ENCODE measurements at places on chromosomes 1 and 21.

- no peaks in the 10 kb centered on the region for H3K4me1 ChIP-seq
- no peak for DNase-seq
- H3K4me3 ChIP-seq: no peak overlapping the region
- H3K36me3 ChIP-seq: no peaks in the 10 kb centered on the region
Observed at GRCh38 chr1:85615586-85616363, 35.2 kb downstream of the CCN1 start.

DNA sequence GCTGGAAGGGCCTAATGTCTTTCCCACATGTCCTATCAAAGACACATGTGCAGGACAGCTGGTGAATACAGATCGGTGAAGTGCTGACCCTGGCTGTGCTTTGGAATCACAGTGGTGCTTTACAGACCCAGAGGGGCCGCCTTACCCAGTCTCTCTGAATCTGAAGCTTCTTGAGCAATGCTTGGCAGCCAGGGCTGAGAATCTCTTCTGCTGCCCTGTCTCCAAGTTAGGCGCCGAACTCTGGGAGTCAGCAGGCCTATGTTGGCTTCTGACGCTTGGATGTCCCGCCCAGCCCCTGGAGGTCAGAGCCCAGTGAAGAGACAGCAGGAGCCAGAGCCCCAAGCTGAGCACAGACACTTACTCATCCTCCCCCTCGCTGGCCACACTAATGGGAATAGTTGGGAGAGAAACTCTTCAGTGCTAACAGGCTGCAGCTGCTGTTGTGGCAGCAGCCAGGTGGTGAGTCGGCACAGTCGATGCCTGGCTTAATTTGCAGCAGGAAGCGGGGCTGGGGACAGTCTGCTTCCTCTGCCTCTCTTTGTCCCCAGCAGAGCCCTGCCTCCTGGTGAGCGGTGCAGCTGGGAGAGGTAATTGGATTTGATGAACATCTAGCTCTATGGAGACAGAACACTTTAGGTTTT, 68.1 kb downstream of the URB2 start:
- peaks cover 17% of the 10 kb centered on the region for H3K4me1 ChIP-seq
- H3K4me3 ChIP-seq: no peak overlapping the region
- DNase-seq: no peak
- no peak overlapping the region for H3K27ac ChIP-seq

DNA sequence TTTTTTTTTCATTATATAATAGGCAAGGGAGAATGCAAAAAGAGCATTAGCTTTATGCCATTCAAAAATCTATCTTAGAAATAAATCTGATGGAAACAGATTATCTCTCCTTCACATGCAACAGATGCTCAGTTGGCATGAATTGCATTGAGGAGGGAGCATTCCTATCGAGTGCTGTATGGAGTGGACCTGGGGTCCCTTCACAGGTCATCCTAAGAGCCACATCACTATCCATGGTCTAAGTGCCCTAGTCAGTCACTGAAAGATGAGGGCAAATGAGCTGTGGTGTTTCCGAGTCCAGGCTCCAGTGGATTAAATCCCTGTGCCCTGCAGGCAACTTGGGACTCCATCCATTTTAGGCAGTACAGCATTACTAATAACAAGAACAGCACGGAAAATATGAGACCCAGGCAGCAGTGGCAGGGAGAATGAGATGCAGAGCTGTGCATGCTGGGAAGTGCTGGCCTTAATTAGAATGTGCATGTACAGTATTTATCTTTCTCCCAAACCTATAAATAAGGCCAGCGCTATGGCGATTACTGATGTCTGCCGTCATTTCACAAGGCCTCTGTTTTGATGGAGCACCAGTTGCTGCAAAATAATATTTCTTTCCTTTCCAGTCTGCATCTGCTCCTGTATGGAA, 512.3 kb upstream of the PLXNA2 start:
- H3K4me1 ChIP-seq: no peaks in the 10 kb centered on the region
- no peak overlapping the region for H3K4me3 ChIP-seq
- H3K27ac ChIP-seq: no peak overlapping the region
- H3K27me3 ChIP-seq: no peaks in the 10 kb centered on the region
- DNase-seq: no peak

DNA sequence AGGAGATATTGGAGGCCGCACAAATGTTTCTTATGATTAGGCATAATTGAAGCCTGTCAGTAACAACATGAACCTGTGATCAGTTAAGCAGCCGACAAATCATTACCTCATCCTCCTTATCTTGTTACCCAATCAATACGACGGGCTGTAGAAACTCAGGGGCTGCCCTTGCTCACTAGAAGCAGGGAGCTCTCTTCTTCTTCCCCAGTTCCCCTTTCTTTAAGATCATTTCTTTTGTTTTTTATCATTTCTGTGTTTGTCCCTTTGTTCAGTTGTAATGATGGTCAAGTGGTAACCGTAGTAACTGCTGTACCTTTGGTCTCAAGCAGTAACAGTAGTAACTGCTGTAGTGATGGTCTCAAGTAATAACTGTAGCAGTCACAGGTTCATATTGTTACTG, 13.8 kb upstream of the FCGR2A start:
- H3K4me1 ChIP-seq: peaks cover 21% of the 10 kb centered on the region
- H3K36me3 ChIP-seq: peaks cover 7% of the 10 kb centered on the region
- no peak for DNase-seq
- no peak overlapping the region for H3K4me3 ChIP-seq
- H3K27ac ChIP-seq: no peak overlapping the region
- peaks cover 74% of the 10 kb centered on the region for H3K27me3 ChIP-seq

DNA sequence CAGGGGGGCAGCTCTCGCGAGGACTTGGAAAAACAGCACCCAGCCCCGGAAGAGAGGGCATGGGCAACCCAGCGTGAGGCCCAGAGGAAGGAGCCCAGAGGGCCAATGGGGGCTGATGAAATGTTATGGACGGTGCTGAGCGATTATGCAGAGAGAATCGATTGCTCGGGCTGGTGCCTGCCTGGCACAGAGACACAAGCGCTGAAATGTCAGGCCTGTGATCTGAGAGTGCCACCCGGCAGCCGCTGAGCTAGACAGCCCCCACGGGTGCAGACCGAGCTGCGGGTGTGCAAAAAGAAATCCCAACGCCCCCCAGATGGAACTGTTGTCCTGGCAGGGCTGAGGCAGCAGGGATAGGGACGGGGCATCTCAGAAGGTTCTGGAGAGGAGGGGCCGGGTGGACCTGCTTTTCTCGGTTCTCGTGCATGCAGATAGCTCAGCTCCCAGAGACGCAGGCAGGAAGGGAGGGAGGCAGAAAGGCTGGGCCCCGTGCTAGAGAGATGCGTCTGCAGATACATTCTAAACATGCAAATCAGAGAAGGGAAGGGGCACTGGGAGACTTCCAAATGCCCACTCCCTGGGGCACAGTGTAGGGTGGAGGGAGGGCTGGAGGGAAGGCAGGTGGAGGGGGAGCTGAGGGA, 41.5 kb downstream of the TAS1R2 start:
- H3K4me3 ChIP-seq: no peak overlapping the region
- DNase-seq: no peak
- H3K27ac ChIP-seq: no peak overlapping the region
- H3K36me3 ChIP-seq: peaks cover 3% of the 10 kb centered on the region

- no peaks in the 10 kb centered on the region for H3K27me3 ChIP-seq
- H3K36me3 ChIP-seq: no peaks in the 10 kb centered on the region
- no peaks in the 10 kb centered on the region for H3K4me1 ChIP-seq
Observed at GRCh38 chr1:80767711-80768110, 1033.0 kb upstream of the ADGRL2 start.

DNA sequence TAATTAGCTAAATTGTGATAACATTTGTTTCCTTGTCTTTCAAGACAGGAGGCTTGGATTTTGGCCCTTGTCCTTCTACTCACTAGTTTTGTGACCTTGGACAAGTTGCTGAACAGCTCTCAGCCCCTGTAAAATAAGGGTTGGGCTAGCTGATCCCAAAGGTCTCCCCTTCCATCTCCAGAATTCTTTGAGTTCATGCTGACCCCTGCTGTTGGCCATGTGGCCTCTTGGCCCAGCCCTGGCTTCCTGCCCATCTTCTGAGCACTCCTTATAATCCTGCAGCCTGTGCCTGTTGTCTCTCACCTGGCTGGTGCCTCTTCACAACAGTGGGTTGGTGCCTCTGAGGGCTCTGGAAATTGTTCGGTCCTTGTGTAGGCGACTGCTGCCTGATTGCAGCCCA, 10.1 kb downstream of the PTGFRN start:
- H3K4me3 ChIP-seq: no peak overlapping the region
- peaks cover 10% of the 10 kb centered on the region for H3K27me3 ChIP-seq
- no peak for DNase-seq
- no peak overlapping the region for H3K27ac ChIP-seq
- no peaks in the 10 kb centered on the region for H3K36me3 ChIP-seq

GRCh38 chr1:158019171-158019868, 25.9 kb downstream of the KIRREL1 start:
- no peak for DNase-seq
- no peak overlapping the region for H3K27ac ChIP-seq
- no peaks in the 10 kb centered on the region for H3K36me3 ChIP-seq

DNA sequence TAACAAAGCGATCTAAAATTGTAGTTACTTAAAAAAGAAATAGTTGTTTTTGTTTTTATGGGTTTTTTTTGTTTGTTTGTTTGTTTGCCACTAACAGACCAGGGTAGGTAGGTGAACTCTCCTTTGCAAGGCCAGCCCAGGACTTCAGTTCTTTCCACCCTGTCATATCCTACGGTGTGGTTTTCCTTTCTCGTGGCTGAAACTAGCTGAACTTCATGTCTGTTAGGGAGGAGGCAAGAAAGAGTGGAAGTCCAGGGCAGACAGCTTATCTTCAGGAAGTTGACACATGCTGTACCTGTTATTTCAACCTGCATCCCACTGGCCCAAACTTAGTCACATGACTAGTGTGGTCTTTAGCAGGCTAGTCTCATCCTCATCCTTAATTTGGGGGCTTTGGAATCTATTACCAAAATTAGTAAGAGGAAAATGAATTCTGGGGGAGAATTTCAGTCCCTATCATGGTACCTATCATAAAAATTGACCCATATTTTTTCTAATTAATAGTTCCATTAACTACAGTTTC, 62.9 kb upstream of the LRRC7 start:
- H3K4me3 ChIP-seq: no peak overlapping the region
- DNase-seq: no peak
- no peaks in the 10 kb centered on the region for H3K36me3 ChIP-seq

GRCh38 chr1:163820226-163820625, 498.5 kb downstream of the NUF2 start:
- no peak for DNase-seq
- no peak overlapping the region for H3K4me3 ChIP-seq
- H3K27ac ChIP-seq: no peak overlapping the region
- peaks cover 2% of the 10 kb centered on the region for H3K36me3 ChIP-seq

DNA sequence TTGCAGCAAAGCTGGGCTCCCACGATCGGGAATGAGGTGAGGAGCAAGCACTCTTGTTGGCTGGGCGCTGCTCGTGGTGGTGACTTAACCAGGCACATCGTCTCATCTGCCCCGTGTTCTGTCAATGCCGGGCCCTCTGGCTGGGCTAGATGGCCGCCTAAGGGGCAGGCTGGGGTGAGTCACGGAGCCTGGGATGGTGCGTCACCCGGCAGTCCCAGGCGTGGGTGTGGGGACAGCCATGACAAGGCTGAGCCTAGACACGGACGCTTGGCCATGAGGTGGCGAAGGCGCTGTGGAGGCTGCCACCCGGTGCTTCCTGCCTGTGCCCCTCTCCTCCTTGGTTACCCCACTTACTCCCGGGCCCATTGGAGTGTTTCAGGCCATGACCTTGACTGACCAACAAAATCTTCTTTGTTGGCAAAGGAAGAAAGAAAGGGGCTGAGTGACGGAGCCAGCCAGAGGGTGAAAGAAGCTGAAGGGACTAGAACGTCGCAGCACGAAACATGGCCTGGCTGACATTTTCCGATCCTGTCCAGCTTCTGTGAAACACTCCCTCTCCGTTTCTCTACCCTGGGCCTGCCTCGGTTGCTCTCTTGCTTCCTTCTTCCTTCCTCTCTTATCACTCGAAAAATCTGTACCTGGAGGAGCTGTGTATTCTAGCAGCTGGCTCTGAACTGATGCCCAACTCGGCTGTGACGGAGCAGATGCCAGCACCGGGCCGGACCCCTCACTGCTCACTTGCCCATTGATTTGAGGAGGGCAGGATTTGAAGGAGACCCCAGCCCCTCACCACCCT, 596 bp downstream of the CD247 start:
- peak overlapping the region; percentile 99 for H3K27ac ChIP-seq
- no peaks in the 10 kb centered on the region for H3K27me3 ChIP-seq
- peaks cover 27% of the 10 kb centered on the region for H3K4me1 ChIP-seq
- peak; percentile 71 for DNase-seq
- H3K4me3 ChIP-seq: peak overlapping the region; percentile 97
- peaks cover 9% of the 10 kb centered on the region for H3K36me3 ChIP-seq

GRCh38 chr1:162264108-162264507, 112.5 kb downstream of the SPATA46 start:
- no peak overlapping the region for H3K4me3 ChIP-seq
- H3K27me3 ChIP-seq: peaks cover 37% of the 10 kb centered on the region
- no peaks in the 10 kb centered on the region for H3K36me3 ChIP-seq
- DNase-seq: no peak
- H3K4me1 ChIP-seq: no peaks in the 10 kb centered on the region
- H3K27ac ChIP-seq: no peak overlapping the region

- no peak overlapping the region for H3K27ac ChIP-seq
- DNase-seq: no peak
- H3K27me3 ChIP-seq: peaks cover 15% of the 10 kb centered on the region
- H3K4me1 ChIP-seq: peaks cover 8% of the 10 kb centered on the region
- peaks cover 5% of the 10 kb centered on the region for H3K36me3 ChIP-seq
Observed at GRCh38 chr1:15362737-15363128, 47.0 kb upstream of the EFHD2 start.

GRCh38 chr1:22772014-22772413, 61.4 kb downstream of the EPHB2 start:
- peaks cover 51% of the 10 kb centered on the region for H3K27me3 ChIP-seq
- H3K4me3 ChIP-seq: no peak overlapping the region
- H3K36me3 ChIP-seq: peaks cover 4% of the 10 kb centered on the region
- no peak for DNase-seq
- H3K27ac ChIP-seq: no peak overlapping the region
- H3K4me1 ChIP-seq: peaks cover 5% of the 10 kb centered on the region

DNA sequence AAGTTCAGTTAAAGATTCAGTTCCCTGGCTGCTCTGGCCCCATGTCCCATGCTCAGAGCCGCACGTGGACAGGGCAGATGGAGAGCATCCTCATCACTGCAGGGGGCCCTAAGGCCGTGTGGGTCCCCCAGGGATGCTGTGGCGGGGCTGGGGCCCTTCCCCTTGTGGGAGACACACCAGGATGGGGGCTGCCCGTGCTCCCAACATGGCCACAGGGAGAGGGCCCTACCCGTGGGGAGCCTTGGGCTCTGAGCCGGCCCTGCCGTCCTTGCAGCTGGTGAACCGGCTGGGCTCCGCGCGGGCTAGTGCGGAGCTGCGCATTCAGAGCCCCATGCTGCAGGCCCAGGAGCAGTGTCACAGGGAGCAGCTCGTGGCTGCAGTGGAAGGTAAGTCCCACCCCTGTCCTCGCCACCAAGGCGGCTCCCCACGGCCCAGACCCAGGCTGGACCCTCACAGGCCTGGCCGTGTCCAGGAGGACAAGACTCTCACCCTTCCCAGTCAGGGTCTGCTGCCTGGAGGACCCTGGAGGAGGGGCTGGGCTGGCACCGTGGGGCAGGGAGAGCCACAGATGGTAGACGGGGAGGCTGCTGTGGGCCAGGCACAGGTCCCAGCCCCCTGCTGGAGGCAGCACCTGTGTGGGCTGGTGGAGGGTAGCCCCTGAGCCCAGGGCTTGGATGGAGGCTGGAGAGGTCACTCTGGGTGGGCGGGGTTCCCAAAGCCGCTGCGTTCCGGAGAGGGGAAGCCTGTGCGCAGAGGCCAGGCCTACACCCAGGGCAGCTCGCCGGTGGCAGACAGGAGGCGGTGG, 53.8 kb downstream of the TRIM11 start:
- no peak for DNase-seq
- H3K27ac ChIP-seq: no peak overlapping the region
- H3K4me3 ChIP-seq: no peak overlapping the region
- peaks cover 6% of the 10 kb centered on the region for H3K36me3 ChIP-seq
- H3K4me1 ChIP-seq: peaks cover 10% of the 10 kb centered on the region
